ENCODE measurements at places on chromosomes 1 and 21.
A peak's percentile ranks its signal among the peaks of the same experiment; 100 is the strongest.

GRCh38 chr1:100811808-100812207, 82.8 kb downstream of the EXTL2 start:
- no peak for DNase-seq

DNA sequence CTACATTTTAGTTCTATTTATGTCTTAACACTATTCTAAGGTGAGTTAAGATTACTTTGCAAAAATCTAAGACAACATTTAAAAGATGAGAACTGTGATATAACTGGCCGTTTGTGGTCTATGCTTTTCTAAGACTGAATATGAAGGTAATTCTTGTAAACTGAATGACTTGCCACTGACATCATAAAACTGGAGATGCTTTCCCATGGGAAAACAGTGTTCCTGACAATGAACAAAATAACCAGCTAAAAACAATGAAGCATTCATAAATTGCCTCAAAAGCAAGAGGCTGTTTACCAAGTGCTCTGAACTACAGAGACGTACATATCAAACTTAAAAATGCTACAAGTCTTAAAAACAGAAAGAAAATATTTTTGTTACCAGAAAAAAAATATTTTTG, 54.7 kb downstream of the APP start:
- no peak for DNase-seq

GRCh38 chr1:1361982-1362423, 3.6 kb upstream of the MXRA8 start:
- DNase-seq, result no peak

DNA sequence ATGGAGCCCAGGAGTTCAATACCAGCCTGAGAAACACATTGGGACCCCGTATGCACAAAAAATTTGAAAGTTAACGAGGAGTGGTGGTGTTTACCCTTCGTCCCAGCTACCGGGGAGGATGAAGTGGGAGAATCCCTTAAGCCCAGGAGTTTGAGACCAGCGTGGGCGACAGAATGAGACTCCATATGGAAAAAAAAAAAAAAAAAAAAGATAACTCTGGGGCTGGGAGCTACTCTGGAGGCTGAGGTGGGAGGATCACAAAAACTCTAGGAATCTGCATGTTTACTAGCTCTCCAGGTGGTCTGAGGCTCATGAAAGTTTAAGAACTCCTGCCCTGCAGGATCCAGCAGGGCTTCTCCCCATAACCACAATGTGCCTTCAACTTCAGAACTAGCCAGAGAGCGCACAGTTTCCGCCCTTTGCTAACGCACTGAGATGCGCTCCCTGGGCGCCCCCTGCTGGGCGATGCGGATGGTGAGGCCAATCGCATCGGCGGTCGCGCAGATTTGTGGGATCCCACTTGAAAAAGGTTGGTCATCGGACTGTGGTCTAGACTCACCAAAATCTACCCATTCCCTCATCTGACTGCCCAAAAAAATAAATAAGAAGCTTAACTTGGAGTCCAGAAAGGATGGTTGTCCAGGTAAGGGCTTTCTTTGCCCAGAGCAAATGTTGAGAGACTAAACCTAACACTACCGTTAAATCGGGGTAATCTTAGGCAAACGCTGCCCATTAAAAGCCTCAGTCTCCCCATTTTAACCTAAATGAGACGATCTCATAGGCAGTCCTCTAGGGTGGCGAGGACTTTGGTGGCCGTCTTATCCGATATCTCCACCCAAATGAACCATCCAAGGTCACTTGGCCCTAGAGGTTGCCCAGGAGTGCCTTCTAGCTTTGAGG, 8.8 kb downstream of the ZNF683 start:
- peak; percentile 83 for DNase-seq

DNA sequence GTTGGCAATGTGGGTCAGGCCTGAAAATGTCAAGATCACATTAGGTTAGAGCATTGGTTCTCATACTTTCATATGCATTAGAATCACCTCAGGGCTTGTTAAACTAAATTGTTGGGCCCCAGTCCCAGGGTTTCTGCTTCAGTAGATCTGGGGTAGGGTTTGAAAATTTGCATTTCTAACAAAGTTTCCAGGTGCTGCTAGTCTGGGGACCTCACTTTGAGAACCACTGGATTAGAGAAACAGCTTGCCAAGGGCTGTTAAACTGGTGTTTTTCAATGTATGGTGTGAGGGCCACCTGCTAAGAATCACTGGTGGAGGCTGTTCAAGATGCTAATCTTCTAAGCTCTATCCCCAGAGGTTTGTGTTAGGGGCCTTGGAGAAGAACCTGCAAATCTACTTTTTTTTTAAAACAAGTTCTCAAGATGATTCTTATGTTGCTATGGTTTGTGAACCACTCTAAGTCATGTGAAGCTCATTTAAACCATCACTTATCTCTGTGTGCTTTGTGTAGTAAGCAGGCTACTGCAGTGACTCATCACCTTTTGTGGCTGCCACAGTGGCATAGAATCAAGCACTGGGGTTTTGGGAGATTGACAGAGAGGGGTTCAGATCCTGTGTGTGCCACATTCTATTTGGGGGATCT, 152.2 kb downstream of the S1PR1 start:
- DNase-seq, result no peak

DNA sequence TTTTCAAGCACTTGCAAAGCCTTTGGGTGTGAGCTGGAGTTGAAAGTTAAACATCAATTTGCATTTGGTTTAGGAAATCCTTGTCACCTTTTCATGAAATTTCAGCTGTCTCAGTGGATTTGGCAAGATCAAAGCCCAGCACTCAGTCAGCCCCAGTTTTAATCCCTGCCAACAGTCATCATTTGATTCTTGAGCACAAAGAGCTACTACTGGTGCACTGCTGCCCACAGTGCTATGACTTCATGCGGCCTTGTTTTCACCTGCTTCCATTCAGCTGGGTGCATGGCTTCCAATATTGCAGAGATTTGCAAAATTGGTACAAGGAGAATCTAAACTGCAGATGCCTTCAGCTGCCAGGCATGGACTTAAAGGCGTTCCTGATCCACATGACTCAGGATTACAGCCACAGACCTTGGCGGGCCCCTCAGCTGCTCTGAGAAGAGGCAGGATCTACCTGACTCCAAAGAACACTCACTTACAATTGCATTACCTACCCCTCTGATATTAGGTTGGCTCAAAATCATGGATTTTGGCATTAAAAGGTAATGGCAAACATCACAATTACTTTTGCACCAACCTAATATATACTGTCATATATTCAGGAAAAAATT, 259.1 kb downstream of the DSCAM start:
- DNase-seq, result no peak

DNA sequence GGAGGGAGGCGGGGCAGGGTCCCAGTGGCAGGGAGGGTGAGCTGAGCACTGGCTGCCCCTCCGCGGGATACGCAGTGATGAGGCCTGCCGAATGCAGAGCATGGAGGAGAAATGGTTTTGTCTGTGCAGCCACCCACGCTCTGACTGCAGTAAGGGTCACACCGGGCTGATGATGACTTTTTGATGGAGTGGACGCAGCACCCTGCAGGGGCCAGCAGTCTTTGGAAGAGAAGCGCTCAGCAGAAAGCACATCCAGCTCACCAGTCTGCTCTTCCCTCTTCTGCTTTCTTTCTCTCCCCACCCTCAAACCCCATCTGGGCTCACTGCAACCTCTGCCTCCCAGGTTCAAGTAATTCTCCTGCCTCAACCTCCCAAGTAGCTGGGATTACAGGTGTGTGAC, 61.9 kb upstream of the ATP1A1 start:
- no peak for DNase-seq

GRCh38 chr1:156889802-156890580, 3.5 kb upstream of the PEAR1 start:
- DNase-seq, result peak; percentile 43

- DNase-seq, result no peak
These were observed 25.3 kb upstream of the ZNF697 start for GRCh38 chr1:119673171-119673940.

- no peak for DNase-seq
These were observed 15.8 kb downstream of the GPSM2 start for GRCh38 chr1:108892356-108893140.

GRCh38 chr1:8214501-8215173, 103.3 kb upstream of the SLC45A1 start:
- DNase-seq, result no peak

- DNase-seq, result no peak
These were observed 30.2 kb downstream of the ODF2L start for GRCh38 chr1:86365896-86366295.

DNA sequence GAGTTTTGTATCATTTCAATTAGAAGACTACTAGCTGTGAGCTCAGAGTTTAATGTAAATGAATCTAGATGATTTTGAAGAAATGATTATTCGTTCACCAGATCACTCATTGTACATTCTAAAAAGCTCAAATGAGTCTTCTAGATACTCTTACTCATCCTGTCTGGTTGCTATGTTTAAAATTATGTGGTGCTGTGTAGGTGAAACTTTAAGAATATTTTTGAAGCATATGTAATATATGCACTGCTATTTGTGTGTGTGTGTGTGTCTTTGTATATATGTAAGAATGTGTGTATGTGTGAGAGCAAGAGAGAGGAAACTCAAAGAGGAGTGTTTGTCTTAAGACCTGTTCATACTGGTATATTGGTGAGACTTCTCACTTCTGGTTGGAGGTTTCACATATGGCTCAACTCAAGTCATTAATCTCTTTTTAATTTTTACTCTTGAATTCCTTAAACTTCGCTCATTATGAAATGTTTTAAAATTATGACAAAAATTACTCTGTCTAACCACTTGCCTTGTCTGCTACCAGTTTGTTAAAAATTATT, 8.6 kb upstream of the C1orf105 start:
- DNase-seq, result no peak

GRCh38 chr1:39789571-39790110, 976 bp upstream of the BMP8B start:
- no peak for DNase-seq

DNA sequence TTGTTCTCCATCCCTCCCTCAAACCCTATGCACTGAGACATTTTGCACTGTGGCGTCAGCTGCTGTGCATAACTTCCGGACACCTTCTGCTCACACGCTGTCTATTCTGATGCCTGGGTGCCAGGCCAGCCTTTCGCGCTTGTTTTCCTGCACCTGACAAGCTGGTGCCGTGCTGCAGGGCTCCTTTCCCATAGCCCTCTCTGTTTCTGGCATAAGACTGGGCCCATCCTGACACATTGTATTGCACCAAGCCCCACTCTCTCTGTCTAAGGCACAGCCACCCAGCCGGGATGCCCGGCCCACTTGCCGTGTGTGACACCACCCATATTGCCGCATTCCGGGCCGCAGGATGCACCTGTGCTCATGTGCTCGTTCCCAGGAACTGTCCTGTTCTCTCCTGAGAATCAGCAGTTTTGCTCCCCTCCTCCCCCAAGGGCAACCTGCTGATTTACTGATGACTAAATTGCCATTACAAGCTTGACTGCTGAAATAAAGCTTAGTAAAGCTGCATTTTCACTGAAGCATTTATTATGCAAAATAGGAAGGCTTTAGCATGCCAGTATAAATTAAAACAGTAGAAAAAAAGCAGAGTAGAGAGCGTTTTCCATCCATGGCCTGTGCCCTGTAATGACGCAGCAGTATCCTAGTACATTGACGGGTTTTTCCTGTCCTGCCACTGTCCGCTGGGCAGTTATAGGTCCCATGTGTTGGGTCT, 88.0 kb downstream of the CD247 start:
- DNase-seq, result no peak

GRCh38 chr1:89723863-89724262, 90.9 kb downstream of the LRRC8C start:
- no peak for DNase-seq

DNA sequence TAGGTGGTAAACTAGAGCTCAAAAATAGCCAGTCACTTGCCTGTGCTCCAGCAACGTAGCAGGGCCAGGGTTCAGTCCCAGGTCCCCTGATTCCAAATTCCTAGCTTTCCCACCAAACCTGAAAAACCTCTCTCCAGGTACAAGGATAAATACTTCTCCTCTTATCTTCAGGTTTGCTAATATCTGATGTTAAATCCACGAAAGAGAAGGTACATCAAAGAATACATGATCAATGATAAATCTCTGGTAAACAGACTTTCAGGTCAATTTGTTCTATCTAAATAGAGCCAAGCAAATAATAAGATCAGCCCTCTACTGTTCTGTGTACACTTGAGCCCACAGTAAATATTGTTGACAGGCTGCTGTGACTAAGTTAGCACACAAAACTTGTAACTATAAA, 52.1 kb upstream of the AKT3 start:
- DNase-seq, result no peak

- no peak for DNase-seq
These were observed 235.4 kb downstream of the PTPRU start for GRCh38 chr1:29471487-29472313.

DNA sequence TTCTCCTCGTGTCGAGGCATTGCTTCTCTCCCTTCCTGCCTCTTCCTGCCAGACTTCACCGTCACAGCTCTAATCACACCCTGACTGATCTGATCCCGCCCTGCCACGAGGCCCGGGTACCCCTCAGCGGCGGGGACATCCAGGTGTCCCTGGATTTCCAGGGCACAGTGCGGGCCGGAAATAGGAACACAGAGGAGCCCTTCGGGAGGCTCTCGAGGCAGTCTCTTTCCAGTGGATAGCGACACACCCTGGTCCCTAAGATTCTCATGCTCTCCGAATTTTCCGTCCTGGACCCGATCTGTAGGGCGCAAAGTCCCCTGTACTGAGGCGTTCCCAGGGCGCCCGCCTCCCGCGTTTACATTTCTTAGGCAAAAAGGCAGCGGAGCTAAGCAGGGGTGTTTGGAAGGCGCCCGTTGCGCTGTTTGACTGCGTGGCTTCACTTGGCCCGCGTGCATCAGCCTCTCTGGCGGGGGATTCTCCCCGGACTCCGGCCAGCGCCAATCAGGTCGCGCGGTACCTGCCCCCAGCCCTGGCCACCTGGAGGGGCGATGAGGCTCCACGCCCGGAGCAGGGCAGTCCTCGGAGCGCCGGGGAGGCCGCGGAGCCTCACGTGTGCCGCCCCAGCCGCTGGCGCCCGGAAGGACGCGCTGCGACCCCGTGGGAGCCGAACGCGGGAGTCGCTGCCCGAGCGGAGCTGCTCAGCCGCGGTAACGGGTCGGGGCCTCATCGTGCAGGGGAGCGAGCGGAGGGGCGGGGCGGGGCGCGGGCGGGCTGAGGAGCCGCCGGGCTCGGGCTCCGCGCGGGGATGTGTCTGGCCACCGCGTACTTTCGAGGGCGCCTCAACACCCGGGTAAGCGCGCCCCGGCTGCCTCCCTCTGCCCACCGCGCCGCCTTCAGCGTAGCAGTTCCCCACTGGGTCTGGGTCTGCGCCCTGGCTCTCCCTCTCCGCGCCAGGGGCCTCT, at the start of gene FAM163A:
Gene FAM163A (plus strand): TSS at position 575 of the 962 bp plus-strand sequence. CDS start 69,807 bp downstream, outside the sequence.
- no peak for DNase-seq

GRCh38 chr1:93528412-93528811, 80.5 kb downstream of the FNBP1L start:
- DNase-seq, result no peak

Data from T-helper 9 cell (primary cell).